Erythroblast (primary cell): ENCODE measurements at places on chromosomes 1 and 21.
A peak's percentile ranks its signal among the peaks of the same experiment; 100 is the strongest.

DNA sequence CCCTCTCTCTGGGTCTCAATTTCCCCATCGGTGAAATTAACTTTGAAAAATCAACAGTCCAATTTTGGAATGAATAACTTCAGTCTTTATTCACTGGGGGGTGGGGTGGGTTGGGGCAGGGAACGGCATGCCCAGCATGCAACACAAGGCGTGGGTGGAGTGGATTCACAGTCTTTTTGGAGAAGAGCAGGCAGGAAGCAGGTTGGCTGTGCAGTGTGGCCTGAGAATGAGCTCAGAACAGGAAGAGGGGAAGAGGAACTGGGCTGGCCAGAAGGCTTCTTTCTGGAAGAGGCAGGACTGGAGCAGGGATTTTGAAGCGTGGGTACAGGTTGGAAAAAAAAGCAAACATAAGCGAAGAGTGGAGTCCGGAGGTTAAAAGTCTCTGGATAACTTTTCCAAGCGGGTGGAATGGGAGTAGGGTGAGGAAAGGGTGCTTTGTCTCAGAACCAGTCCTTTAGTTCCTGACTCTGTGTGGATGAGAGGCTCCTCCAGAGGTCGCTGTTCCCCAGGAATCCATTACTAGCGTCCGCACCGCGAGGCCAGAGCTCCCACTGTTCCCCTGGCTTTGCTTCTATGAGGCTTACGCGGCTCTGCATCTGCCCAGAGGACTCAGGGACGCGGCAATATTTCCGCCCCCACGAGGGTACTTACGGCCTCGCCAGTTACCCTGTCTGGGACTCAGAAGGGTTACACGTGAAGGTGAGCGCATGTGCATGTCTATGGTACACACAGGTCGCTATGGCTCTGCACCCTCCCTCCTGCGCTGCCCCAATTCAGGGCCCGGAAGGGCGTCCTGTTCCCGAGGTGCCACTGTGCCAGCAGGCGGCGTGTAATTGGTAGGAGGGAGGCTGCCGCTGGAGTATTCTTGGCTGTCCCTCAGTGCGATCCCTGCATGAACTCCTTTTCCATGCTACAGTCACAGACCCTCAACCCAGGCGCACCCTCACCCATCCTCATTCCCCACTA is 5.5 kb upstream of the FOXD2 start:
- peak; percentile 63 for DNase-seq

GRCh38 chr21:34791776-34792503 is 123.1 kb downstream of the CLIC6 start:
- no peak for DNase-seq

- no peak for DNase-seq
These were observed 328.5 kb upstream of the USP25 start for GRCh38 chr21:15401331-15401730.

DNA sequence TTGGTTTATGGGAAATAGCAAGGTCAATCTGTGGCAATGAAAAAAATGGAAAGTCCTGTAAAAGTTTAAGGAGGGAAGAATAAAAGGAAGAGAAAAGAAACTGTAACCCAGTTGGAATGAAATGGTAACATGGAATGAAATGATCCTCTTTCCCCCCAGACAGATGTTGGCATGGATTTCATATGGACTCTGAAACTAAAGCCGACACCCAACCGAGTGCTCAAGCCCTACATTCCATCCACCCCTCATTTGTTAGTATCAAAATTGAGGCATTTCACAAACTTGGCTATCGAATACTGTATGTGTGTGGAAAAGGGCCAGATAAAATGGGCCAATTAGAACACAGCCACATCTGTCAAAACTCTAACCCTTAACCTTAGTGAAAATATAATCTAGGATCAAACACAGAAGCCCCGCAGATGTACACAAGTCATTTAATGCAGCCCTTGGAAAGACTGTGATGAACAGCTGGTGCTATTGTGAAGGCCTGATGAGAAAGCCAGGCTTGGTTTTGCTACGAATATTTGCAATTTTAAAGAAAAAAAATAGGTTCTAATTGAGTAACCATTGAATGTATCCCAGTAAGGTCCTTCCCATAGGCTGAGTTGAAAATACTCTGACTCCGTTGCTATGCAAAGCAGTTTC is 72.6 kb upstream of the RGL1 start:
- no peak for DNase-seq

DNA sequence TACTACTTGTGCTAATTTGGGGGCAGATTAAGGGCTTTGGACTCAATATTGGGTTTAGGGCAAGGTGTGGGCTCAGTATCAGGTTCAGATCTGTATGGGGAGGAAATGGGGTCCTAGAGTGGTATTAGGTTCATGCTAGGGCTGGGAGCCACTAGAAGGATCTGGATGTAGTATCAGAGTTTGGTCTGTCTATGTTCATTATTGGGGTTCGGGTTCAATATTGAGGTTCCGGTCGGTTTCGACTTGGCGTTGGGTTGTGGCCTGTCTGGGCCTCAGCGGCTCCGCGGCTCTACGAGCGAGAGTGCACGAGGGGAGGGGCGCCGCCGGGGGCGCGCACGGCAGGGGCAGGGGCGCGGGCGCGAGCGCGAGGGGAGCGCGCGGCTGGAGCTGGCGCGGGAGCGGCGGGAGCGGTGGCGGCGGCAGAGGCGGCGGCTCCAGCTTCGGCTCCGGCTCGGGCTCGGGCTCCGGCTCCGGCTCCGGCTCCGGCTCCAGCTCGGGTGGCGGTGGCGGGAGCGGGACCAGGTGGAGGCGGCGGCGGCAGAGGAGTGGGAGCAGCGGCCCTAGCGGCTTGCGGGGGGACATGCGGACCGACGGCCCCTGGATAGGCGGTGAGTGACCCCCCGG is at the start of gene PTPRF:
PTPRF (plus strand) TSS at position 401 of the 624 bp plus-strand sequence. CDS start 14,193 bp downstream, outside the sequence.
- DNase-seq: peak; percentile 37

DNA sequence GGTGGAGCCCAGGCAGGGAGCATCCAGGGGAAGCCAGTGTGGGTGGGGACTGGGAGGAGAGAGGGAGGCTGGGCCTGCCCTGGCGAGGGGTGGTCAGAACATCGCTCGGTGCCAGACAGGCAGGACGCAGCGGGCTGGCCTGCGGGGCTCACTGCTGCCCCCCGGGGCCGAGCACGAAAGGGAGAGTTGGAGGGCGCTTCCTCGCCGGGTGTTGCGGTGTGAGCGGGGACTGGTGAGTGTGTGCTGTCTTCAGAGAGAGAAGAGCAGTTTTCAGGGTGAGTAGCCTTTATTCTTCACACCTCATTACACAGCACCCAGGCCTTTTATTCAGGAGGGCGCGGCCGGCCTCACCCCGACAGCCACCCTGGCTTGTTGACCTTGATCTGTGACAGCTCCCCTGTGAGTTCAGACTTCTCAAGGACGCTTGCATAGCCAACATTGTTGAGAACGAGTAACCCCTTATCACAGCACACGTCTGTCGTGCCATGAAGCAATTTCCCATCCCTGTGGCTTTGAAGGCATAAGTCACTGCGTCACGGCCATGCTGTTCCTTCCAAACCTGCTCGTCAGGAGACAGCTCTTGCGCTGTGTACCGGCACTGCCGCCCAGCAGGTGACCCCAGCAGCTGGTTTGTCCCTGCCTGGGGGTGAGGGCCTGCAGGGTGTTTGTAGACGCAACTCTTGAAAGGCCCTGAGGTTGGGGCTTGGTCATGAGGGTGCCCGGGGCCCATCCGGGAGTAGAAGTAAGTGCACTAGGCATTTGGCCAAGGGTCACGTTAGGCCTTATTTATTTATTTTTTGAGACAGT is 54.6 kb downstream of the PRKCZ start:
- no peak for DNase-seq

GRCh38 chr1:100265562-100265930 is 470 bp upstream of the RTCA start:
- DNase-seq: peak; percentile 86
